ENCODE measurements at places on chromosomes 6 and 20.
A peak's percentile ranks its signal among the peaks of the same experiment; 100 is the strongest.

- no peak for DNase-seq
These were observed 4.1 kb upstream of the LBP start for GRCh38 chr20:38342216-38342615.

GRCh38 chr20:44271915-44272663, 25.0 kb downstream of the GDAP1L1 start:
- peak; percentile 8 for DNase-seq

DNA sequence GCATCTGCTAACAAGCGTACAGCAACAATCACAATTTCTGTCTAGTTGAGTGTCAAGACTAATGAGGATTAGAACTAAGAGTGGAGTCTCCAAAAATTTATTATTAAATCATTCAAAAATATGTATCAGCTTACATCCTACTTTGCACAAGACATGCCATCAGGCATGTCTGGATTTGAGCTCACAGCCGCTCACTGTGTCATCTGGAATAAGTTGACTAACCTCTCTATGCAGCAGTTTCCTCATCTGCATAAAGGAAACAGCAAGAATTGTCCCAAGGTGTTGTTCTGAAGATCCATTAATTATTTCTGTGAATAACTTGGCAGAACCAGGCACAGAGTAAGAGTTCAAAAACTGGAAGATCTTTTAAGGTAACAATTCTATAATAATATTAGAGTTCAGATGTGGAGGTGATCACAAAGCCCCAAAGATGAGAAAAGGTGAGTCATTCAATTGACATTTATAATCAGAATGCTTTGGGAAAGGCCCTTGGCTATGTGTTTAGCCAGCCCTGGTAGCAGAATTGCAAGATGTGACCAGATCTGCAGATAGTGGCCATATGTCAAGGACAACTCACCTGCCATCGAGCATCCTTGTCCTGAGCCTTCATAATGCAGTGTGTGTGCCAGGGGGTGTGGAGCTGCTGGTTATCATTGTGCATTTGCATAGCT, 264.0 kb downstream of the FOXA2 start:
- DNase-seq = no peak

- DNase-seq = no peak
These were observed 38.6 kb downstream of the PREX1 start for GRCh38 chr20:48789185-48789668.

GRCh38 chr6:5113096-5113495, 28.0 kb downstream of the PPP1R3G start:
- no peak for DNase-seq

Data from naive thymus-derived CD4-positive, alpha-beta T cell (primary cell).